NCI-H2081 treated with DMSO at 0.1 percent for 48 hours (cell line): ENCODE measurements at places on chromosomes 7 and 10.

DNA sequence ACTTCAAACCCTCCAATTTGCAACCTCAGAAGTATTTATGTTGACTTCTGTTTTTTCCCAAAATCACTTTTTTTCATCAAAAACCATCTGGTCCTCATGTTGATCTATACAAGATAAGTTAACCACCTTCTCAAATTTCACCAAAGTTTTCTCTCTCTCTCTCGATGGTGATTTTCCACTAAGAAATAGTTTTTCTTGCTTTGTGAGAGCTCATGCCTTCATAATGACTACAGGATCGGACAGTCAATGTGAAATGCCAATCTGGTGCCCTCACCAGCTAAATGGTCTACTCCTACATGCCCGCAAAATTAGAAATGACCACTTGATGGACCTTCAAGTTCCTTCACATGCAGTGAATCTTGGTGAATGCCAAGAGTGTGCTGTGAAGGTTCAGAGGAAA, 40.4 kb downstream of the CNNM1 start:
- DNase-seq = no peak

- no peak for DNase-seq
These were observed 141.6 kb upstream of the WNT16 start for GRCh38 chr7:121187222-121187621.

GRCh38 chr10:80409121-80409520, 770 bp downstream of the PRXL2A start:
- no peak for DNase-seq

GRCh38 chr10:70403483-70404035, 386 bp upstream of the EIF4EBP2 start:
- DNase-seq = no peak

- no peak for DNase-seq
These were observed 102.5 kb downstream of the ACTR3B start for GRCh38 chr7:152862006-152862405.

GRCh38 chr10:23448323-23448722, 9.4 kb downstream of the OTUD1 start:
- DNase-seq = no peak

GRCh38 chr10:20363684-20364083, 533.4 kb downstream of the NEBL start:
- DNase-seq = no peak

DNA sequence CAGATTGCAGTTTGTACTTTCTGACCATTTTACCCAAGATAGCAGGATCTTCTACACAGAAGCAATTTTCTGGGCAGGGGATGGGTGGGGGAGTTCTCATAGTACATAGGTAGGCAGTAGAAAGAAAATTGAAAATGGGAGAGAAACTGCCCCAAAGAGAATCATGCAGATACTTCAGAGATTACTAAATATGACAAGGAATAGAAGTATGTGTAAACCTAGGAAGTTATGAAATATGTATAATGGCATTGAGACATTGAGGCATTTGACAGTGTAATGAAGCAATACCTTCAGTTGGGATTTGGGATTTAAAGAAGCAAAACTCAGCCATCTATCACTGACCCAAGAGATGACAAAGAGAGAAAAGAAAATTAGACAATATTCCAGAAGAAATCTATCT, 233.0 kb downstream of the PTN start:
- no peak for DNase-seq

DNA sequence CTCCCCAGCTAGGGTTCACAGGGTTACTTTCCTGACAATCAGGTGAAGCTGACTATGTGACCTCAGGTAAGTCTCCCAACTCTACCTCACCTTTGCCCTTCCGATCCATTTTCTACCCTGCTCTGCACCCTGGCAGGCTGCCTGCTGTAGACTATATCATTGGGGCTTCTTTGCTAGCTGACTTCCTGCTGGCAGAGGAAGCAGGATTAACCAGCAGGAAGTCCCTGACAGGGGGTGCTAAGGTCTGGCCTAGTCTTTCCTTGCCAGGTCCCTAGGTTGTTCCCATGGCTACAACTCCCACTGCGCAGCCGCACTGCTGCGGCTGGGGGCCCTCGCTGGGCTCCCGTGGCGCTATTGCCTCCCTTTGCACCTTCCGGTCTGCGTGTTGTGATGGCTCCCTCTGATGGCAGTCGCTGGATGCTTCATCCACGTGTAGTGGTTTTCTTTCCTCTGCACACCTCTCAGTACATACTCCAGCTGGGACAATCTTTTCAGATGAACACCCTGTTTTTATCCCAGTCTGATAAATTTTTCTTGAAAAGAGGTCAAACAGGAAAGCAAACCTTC, 365.9 kb downstream of the REEP3 start:
- DNase-seq = no peak

DNA sequence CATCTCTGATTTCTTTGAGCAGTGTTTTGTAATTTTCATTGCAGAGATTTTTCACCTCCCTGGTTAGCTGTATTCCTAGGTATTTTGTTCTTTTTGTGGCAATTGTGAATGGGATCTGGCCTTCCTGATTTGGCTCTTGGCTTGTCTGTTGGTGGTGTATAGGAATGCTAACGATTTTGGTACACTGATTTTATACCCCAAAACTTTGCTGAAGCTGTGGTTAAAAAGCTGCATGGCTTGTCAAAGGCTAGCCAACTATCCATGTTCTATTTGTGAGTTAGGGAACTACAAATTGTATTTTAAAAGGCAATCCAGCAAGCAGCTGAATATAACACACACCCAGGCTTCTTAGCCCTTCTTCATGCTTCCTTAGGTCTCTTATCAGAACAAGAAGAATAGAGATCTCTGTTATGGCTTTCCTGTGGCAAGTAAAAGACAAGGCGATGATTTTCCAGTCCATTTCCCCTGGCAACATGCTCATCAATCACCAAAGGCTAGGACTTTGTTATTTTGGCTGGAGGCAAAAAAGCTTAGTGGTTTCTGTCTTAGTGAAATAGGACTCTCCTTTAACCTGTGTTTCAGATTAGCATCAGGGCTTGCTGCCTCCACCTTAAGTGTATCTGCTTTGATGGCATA, 77.5 kb downstream of the CDK6 start:
- DNase-seq = no peak

DNA sequence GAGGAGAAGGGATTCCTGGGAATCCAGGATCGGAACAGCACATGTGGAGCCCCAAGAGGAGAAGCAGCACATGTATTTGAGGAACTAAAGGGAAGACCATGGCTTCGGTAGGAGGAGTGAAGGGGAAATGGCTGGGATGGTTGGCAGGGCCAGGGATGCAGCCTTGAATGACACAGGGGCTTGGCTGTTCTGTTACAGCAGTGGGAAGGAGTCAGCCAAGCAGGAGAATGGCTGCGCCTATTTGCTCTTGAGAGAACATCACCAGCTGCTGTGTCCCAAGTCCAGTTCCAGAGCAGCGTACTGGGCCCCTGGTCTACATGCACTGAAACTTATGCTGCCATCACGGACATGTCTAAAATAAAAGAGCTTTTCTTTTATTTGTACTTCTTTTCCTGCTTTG, 130.0 kb downstream of the PLPP4 start:
- DNase-seq = no peak

DNA sequence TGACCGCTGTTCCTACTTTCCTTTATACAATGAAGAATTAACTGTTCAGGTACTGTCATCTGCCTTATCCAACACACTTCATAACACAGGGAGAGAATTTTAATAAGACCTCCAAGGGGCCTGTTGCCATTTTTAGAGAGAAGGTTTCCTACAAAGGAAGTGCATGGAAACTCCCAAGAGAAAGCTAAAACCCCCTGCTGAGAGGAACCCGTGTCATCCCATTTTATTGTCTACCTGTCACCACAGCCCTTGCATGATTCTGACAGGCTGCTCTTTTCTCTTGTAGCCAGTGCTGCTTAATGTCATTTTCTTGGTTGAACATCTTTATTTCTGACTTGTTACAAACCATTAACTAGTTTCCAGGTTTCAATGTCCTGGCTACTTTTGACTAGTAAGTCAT, 98.4 kb downstream of the SNX10 start:
- no peak for DNase-seq

DNA sequence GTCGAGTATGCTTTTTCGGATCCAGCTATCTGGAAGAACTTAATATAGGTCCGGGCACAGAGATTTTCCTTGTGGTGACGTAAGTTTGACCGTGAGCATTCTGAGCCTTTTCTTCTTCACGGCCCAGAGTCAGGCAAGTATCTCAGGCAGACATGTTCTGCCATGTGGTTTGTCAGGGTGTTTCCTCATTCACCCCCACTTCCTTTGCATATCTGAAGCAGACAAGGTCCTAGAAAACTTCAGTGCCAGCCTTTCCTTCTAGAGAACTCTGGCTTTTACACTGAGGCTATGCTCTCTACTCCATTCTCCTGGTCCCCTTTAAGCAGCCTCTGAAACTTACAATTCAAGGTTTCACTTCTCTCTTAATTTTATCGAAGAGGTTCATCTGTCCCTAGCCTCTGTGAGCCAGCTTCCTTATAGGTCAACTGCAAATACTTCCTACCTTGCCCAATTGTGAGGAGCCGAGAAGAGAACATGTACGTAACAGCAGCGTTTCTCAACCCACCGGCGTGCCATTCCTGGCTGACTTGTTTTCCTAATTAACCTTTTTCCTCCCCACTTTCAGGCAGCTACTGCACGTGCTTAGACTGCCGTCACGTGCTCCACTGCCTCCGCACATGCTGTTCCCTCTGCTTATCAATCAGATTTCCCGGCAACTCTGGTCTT, 47.3 kb downstream of the CDCA7L start:
- no peak for DNase-seq

DNA sequence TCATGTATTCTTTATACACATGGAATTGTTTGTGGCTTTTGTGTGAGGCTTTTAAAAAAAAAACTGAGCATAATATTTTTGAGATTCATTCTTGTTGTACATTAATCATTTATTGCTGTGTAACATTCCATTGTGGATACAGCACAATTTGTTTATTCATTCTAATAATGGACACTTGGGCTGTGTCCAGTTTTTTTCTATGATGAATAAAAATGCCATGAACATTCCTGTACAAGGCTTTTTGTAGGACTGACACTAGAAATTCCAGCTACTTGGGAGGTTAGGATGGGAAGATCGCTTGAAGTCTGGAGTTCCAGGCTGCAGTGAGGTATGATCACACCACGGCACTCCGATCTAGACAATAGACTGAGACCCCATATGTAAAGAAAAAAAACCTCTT, 254.3 kb upstream of the CACNA2D1 start:
- no peak for DNase-seq

DNA sequence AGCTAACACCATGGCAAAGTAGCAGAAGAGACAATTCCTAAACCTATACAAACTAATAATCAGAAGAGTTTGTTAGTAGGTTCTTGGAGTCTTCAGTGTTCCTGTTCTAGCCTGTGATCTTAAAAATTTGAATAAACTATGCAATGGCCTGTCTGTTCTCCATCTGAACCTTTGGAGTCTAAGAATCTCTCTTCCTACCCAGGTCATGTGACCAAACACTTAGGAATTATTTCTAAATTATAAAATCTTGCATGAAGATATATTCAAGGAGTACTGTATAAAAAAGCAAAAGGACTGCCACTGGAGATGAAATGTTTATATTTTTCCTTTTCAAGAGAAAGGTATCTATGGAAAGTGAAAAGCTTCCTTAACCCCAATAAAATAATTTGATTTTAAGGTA, 2.4 kb downstream of the MKI67 start:
- DNase-seq = no peak

- no peak for DNase-seq
These were observed 2.4 kb downstream of the TPST1 start for GRCh38 chr7:66207540-66207939.

DNA sequence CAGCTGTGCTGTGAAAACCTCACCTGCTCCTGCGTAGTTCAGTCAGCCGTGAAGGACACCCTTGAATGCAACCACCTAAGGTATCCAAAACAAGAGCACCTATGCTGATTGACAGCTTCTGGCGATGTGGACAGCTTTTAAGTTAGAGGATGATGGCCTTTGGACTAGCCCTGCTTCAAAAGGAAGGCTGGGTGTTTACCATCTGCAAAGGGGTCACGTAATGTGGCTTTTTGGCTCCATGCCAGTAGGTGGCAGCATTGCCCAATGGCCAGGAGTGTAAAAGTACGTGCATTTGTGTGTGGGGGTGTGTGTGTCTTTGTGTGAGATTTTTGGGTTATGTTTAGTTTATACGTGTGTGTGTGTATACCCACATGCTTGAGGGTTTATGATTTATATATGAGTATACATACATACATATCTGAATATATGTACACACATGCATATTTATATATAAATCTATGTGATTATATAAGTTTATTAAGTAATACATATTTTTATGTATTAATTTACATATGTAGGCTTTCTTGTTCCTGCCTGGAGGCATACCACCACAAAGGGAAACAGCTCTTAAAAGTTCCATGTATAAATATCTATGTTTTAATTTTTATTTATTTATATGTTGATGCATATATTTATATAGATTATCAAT, 236.3 kb upstream of the ANKRD30A start:
- no peak for DNase-seq

GRCh38 chr10:93911866-93912265, 18.1 kb downstream of the SLC35G1 start:
- DNase-seq = no peak

DNA sequence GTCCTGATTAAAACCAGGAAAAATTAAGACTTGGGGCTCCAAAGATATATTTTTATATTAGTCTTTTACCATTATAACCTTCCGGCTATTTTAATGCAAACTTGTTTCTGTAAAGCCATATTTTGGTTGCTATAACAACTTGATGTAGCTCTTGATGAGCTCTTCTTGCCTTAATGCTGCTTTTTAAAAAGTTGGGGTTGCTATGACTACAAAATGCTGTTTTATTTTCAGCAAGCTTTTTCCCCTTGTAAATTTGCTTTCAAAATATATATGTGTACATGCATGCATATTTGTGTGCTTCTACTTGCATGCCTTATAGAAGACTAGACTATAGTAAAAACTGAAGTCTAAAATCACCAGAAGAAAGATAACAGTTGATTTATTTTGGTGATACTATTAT, 99.7 kb downstream of the CSTF2T start:
- no peak for DNase-seq

GRCh38 chr10:62457196-62457595, 83.0 kb downstream of the ZNF365 start:
- DNase-seq = no peak

GRCh38 chr10:15347150-15347549, 23.9 kb downstream of the FAM171A1 start:
- DNase-seq = no peak

GRCh38 chr10:132187430-132188138, 836 bp downstream of the DPYSL4 start:
- DNase-seq = no peak

- DNase-seq = no peak
These were observed 6.2 kb downstream of the SFR1 start for GRCh38 chr10:104128214-104128613.
